NCI-H774 (cell line): ENCODE measurements at places on chromosomes 12 and 14.
A peak's percentile ranks its signal among the peaks of the same experiment; 100 is the strongest.

GRCh38 chr12:119914666-119915065, 37.5 kb upstream of the CIT start:
- DNase-seq = no peak

DNA sequence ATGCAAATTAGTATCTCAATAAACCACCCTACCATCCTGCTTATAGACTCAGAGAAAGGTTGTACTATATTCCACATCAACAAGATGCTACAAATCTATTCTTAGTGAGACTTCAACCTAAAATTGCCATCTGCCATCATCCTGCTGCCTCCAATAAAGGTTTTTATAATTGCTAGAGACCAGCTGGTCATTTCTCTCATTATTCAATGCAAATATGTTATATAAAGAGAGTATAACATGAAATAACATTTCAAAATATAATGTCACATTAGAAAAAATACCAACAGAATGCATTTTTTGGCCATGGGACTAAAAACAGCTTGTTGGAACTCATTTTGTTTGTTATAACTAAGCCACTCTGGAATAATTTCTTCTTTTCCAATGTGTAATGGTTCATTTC, 247.3 kb downstream of the LRIG3 start:
- DNase-seq = no peak

DNA sequence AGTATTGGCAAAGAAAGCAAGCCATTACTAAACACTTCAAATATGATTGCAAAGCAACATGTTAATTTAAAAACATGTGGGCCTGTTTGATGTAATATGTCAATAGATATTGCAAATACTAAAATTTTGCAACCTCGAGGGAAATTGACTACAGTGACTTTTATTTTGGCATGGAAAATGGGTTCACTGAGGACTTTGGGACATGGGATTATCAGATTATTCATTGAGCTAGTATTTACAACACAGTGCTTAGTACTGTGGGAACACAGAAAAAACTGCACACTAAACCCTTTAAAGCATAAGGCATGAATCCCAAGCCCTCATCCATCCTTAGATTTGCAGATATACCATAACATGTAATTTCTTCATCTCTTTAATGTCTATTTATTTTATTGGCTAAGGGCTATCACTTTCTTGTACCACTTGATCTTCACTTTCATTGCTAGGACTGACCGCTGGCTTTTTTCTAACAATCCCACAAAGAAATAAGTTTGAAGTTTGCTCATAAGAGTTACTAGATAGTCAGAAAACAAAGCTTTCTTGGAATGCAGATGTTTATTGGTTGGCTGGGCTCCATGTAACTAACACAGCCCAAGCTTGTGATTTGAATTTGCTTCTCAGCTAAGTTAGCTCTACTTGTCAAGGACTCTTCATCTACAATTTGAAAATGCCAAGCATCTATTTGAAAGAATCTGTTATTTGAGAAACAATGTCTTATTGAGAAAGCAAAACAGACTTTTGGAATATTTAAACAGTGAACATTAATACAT, 48.7 kb downstream of the PPFIBP1 start:
- no peak for DNase-seq

GRCh38 chr12:56253091-56253490, 5.1 kb downstream of the ANKRD52 start:
- DNase-seq = no peak

- no peak for DNase-seq
These were observed 60.4 kb upstream of the FICD start for GRCh38 chr12:108454539-108455139.

DNA sequence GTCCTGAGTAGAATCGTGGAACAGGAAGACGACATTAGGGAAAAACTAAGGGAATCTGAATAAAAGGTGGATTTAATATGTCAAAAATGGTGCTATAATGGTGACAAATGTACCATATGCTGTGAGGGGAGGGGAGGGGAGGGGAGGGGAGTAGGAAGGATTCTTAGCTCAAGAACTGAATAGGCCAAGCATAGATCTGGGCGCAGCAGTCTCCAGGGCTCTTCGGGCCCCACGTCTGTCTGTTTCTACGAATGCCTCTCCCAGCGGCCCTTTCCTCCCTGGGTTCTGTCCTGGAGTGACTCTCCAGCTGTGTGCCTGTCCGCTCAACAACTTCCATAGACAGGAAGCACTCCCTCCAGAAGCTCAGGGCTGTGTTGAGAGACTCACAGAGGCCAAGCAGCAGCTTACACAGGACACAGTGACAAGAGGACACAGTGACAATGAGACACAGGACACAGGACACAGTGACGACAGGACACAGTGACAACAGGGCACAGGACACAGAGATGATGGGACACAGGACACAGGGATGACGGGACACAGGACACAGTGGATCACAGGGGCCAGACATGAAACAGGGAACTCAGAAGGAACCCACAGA, 42.4 kb upstream of the PPP2R5C start:
- DNase-seq = no peak

DNA sequence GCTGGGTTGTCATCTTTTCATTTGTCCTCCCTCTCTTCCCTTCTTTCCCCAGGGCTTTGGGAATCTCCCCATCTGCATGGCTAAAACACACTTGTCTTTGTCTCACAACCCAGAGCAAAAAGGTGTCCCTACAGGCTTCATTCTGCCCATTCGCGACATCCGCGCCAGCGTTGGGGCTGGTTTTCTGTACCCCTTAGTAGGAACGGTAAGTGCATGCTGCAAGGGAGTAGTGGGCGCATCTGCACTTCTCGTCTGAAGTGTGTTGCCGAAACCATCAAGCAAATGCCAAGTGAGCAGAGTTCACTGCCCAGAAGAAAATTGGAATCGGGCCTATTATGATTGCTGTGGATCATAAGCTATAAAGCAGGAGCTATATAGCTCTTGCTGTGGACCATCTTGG, 10.6 kb upstream of the AKAP5 start:
- DNase-seq = no peak

DNA sequence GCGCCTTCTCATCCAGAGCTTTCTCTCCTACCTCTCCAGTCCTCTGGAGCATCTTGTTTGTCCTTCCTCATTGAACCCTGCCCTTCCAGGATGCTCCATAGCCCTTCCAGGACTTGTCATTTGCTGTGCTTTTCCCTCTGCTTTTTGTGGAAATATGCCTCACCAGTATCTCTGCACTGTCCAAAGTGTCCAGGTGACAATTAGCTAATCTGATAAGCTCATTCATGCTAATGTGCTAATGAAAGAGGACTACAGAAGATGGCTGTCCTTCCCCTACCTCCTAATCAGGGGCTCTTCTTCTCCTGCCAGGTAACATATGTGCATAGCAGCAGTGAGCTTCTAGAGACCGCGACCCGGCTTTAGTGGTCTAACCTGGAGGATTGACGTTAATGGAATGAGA, 58.4 kb upstream of the OTX2 start:
- no peak for DNase-seq

- DNase-seq = no peak
These were observed 502.6 kb downstream of the FUT8 start for GRCh38 chr14:65915125-65915524.

DNA sequence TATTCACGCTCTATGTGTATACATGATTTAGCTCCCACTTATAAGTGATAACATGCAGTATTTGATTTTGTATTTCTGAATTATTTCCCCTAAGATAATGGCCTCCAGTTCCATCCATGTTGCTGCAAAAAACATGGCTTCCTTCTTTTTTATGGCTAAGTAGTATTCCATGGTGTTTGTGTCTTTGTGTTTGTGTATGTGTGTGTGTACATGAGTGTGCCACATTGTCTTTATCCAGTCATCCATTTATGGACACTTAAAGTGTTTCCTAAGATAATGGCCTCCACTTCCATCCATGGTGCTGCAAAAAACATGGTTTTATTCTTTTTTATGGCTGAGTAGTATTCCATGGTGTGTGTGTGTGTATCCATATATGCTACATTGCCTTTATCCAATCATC, 25.1 kb downstream of the USP15 start:
- no peak for DNase-seq

DNA sequence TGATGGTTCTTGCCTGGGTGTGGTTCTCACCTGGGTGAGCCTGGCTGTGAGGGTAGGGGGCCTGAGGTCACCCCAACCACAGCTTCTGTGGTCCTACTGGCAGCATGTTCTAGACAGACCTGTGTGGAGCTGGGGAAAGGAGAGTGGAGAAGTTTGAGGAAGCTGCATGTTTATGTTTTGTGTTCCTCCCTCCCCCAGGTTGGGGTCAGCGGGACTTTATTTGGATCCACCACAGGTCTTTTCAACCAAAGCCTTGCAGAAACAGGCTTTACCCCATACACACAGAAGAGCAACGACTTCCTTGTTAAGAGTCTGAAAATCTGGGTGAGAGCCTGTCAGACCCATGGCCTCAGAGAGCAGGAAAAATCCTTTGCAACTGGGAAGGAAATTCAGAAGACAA, 5.6 kb downstream of the CD9 start:
- no peak for DNase-seq

DNA sequence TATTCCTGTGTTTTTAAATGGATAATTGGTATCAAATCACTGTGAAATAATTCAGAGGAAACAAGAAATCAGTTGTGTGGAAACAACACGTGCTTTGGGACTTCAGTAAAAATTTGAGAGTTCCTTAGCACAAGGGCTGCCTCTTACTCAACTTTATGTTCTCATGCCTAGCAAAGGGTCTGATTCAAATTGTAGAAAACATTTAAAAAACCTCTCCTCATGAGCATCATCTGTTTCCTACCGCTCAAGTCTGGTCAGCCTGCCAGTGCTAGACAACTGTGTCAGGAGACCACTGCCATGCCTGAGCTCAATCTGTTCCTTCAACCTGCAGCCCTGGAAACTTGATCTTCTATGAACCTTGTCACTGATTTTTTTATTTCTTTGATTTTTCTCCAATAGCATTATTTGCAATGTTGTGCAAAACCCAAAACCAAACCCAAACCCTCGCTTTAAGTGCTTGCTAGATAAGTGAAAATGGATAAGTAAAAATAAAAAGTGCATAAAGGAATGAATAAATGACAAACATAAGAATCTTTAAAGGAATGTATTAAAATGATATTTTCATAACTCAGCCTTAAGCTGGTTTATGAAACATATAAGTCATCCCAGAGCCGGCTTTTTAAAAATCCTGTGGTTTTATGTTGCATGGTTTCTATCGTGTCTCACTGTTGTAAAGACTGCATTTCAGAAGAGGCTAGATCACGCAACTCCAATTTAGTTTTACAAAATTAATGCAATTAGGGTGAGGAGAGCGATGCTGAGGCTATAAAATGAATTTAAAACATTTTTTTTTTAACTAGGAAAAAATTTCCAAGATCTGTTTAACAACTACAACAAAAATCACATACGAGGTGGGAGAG, 361.2 kb upstream of the PDE3A start:
- no peak for DNase-seq

DNA sequence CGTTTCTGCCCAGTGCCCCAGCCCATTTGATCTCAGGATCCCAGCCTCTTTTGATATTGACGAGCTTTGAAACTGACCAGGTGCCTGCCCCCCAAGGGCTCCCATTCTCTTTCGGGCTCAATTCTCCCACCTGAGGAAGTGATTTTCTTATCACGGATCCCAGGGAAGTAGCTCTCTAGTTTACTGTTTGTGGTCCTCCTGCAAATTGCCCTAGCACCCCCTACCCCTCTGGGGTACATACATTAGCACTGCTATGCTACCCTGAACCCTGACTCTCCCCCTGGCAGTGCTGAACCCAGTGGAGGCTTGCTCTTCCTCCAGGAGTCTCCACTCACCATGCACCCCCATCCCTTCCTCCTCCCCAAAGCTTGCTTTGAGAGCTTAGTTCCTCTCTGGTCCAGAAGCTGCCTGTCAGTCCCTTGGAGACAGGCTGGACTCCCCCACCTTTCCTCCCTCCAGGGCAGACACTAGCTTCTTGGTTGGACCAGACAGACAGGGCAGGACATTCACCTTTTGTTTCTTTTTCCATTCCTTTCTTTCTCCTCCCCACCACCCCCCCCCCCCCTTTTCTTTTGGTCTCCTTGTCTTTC, 4.4 kb upstream of the TBX3 start:
- no peak for DNase-seq

- no peak for DNase-seq
These were observed 11.5 kb upstream of the LGMN start for GRCh38 chr14:92759679-92760523.

- no peak for DNase-seq
These were observed 52.7 kb downstream of the BCAT1 start for GRCh38 chr12:24896171-24896570.

DNA sequence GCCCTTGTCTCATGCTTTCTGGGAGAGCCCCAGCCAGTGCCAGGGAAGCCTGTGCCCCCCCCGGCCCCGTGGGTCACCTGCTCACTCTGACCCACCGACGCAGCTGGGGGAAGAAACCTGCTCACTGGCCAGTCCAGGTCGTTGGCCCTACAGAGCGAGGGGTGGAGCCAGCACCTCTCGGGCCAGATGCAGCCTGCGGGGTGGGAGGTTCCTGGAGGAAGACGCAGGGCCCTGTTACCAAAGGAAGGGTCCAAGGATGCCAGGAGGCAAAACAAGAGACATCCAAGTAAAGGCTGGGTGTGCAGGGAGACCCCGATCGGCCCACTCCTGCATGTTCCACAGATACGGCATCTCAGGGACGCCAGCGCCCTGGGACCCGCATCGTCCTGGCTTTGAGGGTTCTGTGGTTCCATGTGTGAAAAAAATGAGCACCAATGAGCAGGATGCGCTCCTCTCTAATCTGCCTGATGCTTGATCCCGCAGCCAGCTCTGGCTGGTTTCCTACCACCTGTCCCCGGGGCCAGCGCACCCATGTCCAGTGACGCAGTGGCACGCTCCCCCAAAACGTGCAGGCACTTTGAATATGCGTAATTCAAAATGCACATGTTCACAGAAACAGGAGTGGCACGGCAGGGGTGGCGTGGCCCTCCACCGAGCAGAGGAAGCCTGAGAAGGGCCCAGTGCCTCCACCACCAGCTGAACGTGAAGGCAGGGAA, 66.0 kb upstream of the GALNT9 start:
- no peak for DNase-seq

DNA sequence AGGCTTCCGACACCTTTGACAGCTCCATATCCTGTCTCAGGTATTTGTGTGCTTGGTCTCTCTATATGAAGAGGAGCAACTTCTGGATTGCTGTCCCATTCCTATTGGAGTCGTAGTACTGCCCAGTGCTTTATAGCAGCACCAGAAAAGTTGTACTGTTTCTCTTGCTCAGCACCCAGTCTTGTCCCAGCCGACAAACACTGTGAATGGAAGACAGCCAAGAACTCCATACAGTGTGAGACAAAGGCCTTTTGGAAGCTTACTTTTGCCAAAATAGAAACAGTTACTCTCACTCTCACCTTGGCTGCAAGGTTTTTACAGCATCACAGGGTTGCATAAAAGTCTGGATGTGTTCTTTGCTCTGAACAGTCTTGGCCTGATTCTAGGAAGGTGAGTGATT, 105.3 kb downstream of the TGFB3 start:
- DNase-seq = no peak

DNA sequence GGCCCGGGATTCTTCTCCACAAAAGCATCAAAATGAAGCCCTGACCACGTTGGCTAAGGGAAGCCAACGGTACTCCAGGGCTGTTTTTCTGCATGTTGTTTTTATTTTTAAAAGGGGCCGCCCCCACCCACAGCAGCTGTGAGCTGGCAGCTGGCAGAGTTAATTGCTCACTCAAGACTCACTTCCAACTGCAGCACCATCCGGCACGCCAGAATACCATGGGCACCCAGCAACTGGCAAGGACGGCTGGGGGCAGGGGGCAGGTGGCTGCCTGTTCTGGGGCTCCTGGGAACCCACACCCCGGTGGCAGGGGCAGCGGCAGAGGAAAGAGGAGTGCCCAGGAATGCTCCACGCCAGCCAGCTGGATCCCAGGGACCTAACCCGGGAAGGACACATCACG, 44.3 kb downstream of the NCOR2 start:
- peak; percentile 40 for DNase-seq
